Endothelial cell (in vitro differentiated cells): ENCODE measurements at places on chromosomes 6 and 20. TPM values are rescaled to one million over a fixed set of nuclear protein-coding genes. Genes with fewer than 3 reads are reported as not detected.

Gene ISM1
- total RNA-seq, result 23.8 TPM

Gene TLDC2
- not detected for total RNA-seq

Gene KIF25
- total RNA-seq, result not detected

Gene KHDRBS2
- total RNA-seq, result not detected

Gene SLC22A2
- total RNA-seq, result not detected

Gene RGS17
- 12.0 TPM for total RNA-seq
